ENCODE measurements at places on chromosomes 4 and X.

- DNase-seq: no peak
These were observed 91.1 kb upstream of the PGRMC2 start for GRCh38 chr4:128378668-128379067.

DNA sequence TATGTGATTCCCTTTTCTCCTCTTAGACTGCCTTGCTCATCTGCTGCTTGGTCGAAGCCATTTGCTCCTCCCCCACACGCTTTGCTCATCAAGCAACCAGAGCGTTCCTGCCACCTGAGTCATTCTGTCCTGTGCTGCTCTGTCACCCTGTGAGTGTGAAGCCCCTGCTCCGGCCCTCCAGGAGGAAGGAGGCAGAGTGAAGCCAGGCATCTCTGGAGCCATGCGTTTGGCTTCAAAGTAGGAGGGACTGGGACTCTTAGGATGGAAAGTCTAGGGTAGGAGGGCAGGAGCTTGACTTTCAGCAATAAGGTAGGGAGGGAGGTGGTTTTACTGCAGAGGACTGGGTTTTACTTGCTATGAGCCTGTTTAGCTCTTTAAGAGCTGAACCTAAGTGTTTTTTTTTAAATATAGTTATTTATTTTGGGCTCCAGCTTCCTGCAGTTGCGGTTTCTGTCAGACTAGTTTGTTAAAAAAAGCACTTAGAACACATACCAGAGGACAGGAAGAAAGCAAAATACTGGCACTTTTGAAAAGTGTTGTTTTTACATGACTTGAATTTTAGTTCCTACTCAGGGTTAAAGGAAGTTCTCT, 63.6 kb downstream of the SPINK2 start:
- DNase-seq: peak; percentile 15

DNA sequence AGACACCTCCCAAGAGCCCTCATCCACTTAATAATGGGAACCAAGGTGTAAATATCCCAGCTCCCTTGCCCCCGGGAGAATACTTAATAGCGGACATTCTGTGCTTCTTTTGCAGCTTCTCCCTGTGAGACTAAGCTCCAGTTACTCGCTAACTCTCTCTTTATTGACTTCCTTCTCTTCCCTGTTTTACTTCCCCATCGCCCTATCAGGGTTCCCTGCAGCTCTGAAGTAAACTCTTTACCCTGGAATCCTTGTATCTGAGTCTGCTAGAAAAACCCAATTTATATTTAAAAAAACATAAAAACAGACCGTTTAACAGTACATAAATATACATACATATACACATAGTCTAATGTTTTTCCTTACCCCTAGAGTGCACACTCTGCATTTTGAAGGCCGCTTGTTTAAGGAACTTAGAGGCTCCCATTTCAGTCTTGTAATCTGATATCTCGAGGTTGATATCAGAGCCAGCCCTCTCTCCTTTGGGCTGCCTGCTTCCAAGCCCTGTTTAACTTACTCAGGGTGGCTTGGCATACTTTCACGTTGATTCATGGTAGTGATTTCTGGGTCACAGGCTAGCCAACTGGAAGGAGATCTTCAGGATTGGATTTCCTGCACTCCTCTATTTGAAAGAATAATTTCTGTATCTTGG, 177.4 kb upstream of the SCML1 start:
- no peak for DNase-seq

DNA sequence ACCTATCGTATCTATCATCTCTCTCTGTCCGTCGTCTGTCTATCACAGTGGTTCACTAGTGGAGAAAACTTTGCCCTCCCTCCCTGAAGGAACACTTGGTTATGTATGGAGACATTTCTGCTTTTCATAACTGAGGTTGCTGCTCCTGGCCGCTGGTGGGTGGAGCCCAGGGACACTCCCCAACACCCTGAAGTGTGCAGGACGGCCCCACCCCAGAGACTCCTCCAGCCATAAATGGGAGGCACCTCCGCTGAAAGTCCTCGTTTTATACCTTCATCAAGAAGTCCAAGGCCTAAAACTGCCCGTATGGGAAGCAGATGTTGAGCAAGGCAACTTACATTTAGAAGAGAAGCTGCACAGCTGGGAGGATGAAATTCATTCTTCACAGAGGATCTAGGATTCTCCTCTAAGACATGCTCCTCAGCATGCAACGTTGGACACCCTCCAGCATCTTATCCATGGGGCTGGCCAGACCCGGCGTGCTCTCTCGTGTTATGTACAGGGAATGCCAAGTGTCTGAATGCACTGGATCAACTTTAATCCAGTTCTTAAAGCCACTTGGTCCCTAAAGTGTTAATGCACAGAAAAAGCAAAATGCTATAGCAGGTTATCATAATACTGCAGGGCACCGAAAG, 43.5 kb downstream of the PRKX start:
- no peak for DNase-seq

GRCh38 chr4:10115797-10116568, 616 bp downstream of the WDR1 start:
- DNase-seq: no peak

- no peak for DNase-seq
These were observed 99.9 kb upstream of the ADRA2C start for GRCh38 chr4:3666263-3666662.

DNA sequence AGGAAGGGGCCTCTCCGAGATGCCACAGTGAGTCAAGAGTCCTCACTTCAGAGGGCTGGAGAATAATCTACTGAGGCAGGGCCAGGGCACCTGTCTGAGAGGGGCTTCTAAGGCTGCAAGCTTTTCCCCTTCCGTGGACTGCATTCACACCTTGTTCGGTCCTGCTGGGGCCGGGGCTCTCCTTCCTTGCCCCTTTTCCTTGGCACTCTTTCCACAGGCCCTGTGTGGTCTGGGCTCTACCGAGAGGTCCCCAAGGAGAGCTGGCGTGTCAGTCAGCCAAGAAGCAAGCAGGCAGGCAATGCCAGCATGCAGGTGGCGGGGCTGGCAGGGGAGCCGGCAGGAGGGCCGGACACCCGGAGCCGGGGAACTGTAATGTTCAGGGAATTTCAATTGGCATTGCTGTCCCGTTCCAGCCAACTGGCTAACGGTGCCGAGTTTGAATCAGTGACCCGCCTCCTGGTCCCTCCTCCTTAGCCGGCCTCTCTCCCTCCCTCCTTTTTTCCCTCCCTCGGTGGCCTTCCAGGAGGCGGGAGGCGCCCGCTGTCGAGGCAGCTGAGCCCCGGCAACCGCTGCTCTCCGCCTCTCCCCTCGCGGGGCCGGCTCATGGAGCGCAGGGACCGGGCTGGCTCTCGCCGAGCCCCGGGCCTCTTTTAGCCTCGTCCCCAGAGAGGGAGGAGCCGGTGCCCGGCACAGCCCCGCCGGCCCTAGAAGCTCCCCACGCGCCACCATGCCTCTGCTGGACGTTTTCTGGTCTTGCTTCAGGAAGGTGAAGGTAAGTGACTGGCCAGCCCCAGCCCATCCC, at the start of gene STARD8:
Gene STARD8, plus strand, starts transcription at position 511 of the 802 bp plus-strand sequence. Its CDS starts 217 bp downstream, at position 728.
- DNase-seq: no peak

DNA sequence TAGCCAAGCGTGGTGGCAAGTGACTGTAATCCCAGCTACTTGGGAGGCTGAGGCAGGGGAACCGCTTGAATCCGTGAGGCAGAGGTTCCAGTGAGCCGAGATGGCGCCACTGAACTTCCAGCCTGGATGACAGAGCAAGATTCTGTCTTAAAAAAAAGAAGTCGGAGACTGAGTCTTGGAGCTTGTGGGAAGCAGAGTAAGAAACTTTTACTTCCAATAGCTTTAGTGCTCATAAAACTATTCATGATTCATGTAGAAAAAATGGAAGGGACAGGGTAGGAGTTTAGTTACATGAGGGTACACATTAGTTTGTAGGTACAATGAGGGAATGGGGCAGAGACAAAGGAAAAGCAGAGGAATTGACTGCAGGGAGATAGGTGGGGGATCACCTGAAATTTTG, 19.3 kb downstream of the RAP2C start:
- no peak for DNase-seq

GRCh38 chrX:52355108-52355507, 13.7 kb upstream of the XAGE2 start:
- DNase-seq: no peak

GRCh38 chr4:140357868-140358267, 15.6 kb upstream of the SCOC start:
- no peak for DNase-seq

DNA sequence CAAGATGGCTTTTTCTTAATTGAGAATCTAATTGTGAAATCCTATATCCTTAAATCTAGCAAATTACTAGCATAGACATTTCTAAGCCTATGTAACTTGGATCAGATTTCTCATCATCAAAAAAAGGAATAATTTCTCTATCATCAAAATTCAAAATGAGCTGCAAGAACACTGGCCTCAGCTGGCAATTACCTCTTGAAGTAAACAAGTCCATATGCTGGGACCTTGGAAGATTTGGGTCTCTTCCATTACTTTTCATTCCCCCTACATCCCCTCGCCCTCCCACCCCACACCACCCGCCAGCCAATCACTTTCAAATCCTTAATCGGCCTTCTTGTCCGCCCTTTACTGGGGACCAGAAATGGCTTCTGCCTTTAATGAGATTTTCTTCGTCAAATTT, 23.3 kb upstream of the MBTPS2 start:
- no peak for DNase-seq

DNA sequence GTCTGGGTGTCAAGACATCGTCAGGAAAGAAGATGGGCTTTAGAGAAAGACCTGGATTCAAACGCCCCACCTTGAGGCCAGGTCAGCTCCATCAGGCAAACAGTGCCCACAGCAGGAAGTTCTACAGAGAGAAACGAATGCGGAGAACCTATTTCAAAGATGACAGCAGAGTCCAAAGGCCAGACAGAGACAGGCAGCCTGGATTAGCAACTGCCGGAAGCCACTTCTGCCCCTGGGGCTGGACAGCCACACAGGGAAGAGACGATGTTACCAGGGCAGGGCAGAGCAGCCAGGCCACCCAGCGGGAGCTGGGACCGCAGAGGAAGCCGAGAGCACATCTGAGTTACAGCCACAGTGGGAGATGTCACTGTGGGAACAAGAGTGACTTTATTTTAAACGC, 1.2 kb downstream of the C4orf50 start:
- no peak for DNase-seq

DNA sequence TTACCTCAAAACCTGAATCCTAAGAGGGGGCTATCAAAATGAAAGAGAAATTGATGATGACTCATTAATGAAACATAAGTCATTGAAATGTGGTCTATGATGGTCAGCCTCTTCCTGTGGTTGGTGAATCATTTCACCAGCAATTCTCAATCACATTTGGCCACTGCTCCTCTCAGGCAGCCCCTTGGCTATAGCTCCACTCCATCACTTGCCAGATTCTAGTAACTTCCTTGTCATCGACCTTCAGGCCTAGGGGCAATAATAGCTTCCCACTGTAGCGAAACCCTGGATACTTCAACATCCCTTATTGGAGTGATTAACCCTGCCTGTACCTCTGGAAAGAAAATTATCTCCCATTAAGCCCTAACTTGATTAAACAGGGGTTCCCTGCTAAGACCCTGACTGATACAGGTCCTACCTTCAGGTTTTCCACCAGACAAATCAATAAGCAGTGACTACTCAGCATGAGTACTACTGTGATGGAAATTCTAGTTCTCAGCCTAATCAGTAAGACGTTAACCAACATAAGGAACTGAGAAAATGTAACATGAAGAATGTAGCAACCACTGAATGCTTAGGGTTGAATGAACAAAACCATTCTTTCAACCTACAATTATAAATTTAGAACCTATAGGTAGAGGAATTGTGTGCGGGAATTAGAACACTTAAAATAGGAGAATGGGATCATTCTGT, 30.4 kb downstream of the ADH7 start:
- DNase-seq: no peak

- no peak for DNase-seq
These were observed 141.5 kb downstream of the GLRA2 start for GRCh38 chrX:14670819-14671218.

- no peak for DNase-seq
These were observed 113.2 kb downstream of the ENOX2 start for GRCh38 chrX:130789793-130790192.

DNA sequence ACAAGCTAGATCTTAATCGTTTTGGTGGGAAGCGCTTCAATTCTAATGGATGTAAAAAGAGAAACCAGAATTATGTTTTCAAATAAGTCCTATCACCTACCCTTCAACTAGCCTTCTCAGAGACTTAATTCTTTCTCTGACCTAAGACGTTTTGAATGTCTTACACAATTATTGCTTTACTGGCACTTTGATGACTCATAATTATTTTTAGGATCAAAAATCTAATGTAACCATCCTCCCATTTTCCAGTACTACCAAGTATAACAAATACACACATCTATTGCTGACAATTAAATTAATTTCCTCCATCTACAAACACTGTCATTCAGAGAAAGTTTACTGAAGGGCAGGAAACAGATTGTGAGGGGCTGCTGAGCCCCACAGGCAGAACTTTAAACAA, 108.6 kb downstream of the PPP3CA start:
- DNase-seq: no peak

DNA sequence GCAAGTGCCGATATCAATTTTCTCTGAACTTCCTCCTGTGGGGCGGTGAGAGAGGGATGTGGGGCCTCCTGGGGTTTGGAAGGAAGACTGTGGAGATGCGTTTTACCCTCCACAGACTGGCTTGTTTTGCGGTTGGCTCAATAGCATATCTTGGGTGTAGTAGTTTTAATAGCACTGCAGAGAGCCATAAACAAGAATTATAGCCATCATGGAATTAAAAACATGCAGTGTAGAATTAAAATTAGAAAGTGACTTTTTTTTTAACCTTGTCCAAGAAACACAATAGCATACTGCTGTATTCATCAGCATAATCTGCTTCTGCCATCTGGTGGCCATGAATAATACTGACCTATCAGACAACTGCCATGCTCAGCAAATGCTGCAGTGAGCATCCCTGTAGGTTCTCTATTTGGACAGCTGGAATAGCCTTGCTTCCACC, 47.3 kb upstream of the SCML1 start:
- no peak for DNase-seq

DNA sequence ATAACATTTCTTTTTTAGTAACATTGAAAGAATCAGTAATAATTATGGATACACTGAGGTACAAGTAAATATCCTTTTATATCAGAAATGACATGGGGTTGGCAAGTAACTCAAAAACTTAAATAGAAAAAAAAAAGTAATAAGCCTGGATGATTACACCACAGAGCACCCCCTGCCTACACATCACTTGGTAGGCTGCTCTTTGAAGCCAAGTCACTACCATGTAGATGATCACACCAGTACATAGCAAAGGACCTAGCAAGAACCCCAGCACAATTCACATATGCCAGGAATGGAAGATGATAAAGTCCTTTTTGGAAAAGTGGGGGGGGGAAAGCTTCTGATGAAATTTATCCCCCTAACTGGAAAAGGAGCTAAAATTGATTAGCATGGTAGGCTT, 56.9 kb downstream of the METTL14 start:
- no peak for DNase-seq

DNA sequence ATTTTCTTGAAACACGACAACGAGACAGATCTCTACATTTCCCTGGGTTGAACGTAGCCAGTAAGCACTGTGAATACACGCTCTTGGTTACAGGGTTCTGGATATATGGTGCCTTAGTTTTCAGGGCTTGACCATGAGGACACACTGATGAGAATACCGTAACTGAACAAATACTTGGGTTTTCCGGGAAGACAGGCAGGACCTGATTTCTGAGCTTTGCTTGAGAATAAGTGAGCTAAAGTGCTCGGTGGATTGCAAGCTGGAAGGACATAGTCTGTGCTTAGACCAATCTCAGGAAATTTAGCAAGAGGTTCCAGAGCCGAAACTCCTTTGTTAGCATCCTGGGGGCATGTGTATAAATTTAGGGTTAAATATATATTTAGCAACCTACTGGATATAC, 876 bp upstream of the TACR3 start:
- no peak for DNase-seq

- DNase-seq: no peak
These were observed 701.2 kb upstream of the LCORL start for GRCh38 chr4:18722748-18723191.

- no peak for DNase-seq
These were observed 76.7 kb upstream of the SLC4A4 start for GRCh38 chr4:71262161-71262560.

- no peak for DNase-seq
These were observed 33.7 kb downstream of the PRPS2 start for GRCh38 chrX:12824944-12825343.
